NCI-H774 (cell line): ENCODE measurements at places on chromosomes 13 and 19.
A peak's percentile ranks its signal among the peaks of the same experiment; 100 is the strongest.

DNA sequence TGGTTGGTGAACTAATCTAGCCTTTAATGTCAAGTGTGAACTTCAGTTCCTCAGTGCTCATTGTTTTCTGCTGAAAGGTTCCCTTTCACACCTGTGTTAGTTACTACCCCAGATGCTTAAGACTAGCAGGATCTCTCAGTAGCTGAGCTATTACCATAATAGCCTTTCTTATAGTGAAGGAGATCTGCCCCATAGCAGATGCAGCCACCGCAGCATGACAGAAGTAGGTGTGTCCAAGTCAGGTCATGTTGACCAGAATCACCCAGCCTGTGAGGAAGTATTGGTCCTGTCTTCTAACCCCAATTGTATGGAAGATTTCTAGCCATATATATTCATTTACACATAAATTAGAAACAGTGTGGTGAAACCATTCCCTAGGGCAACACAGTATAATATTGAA is 37.3 kb downstream of the ZAR1L start:
- no peak for DNase-seq

GRCh38 chr19:4687396-4687795 is 17.3 kb upstream of the MYDGF start:
- DNase-seq: no peak

- no peak for DNase-seq
Observed at GRCh38 chr13:70613295-70613694, 505.0 kb upstream of the KLHL1 start.

DNA sequence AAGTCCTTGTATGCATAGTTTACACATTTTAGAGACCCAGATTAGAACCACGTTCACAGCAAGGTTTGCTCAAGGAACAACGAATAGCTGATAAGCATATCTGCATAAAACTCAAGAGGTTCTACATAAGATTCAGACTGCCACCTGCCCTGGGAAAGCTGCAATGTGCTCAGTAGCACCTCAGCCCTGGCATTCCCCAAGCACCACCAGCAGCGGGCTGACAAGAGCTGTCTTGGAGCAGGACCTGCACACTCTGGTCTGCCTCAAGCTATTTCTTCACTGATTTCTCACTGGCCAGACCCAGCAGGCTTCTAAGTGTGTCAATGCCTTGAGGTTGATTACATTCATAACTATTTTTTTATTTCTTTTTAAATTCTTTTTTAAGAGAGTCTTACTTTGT is 65.8 kb upstream of the UQCRFS1 start:
- no peak for DNase-seq

- DNase-seq: no peak
Observed at GRCh38 chr19:23774524-23774971, 15.9 kb upstream of the ZNF681 start.

- peak; percentile 30 for DNase-seq
Observed at GRCh38 chr19:47032171-47032811, 12.7 kb downstream of the NPAS1 start.

- DNase-seq: no peak
Observed at GRCh38 chr13:19910336-19911072, 47.1 kb upstream of the ZMYM5 start.

- DNase-seq: no peak
Observed at GRCh38 chr13:105328212-105328611, 1207.2 kb downstream of the EFNB2 start.

GRCh38 chr13:70994191-70994590 is 872.8 kb downstream of the DACH1 start:
- no peak for DNase-seq

DNA sequence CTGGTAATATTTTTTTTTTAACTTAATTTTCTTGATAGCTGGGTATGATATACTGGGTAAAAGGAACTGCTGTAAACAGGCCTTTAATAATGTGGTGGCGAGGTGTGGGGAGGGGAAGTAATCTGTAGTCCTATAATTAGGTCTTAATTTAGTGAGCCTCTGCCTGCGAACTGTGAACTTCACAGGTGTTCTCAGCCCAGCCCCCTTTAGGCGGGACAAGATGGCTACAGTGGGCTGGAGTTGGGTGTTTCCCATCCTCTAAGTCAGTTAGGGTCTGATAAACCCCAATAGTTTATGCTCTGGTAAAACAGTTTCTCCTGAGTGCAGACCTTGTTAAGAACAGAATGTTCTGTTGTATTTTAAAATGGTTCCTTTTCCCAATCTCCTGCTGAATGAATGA is 97.6 kb upstream of the SERP2 start:
- no peak for DNase-seq
